H9 (cell line): ENCODE measurements at places on chromosomes 13 and 19. TPM values are rescaled to one million over a fixed set of nuclear protein-coding genes. Genes with fewer than 3 reads are reported as not detected.

DNA sequence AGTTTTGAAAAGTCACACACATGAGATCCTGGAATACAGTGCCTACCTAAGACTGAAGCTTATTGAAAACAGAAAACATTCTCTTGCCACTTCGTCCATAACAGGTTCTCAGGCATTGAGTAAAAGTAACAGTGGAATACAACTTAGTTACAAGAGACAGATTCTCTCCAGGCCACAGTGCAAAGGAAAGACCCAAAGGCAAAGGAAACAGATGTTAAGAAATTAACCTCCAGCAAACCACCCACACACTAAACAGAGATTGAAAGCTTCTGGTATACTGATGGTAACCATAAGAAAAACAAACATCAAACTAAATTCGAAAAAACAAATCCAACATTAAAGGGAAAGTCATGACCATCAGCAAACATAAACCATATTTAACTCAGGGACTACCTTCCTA is 914.7 kb downstream of the SLITRK5 start:
- H3K27ac ChIP-seq = no peak overlapping the region
- no peaks in the 10 kb centered on the region for H3K4me1 ChIP-seq
- no peaks in the 10 kb centered on the region for H3K27me3 ChIP-seq
- no peak for DNase-seq
- H3K36me3 ChIP-seq = no peaks in the 10 kb centered on the region
- H3K4me3 ChIP-seq = no peak overlapping the region

- H3K27me3 ChIP-seq = no peaks in the 10 kb centered on the region
- peaks cover 5% of the 10 kb centered on the region for H3K36me3 ChIP-seq
- H3K4me1 ChIP-seq = no peaks in the 10 kb centered on the region
These were observed 61.9 kb downstream of the KDM4B start for GRCh38 chr19:5030822-5031221.

- DNase-seq = no peak
- no peak overlapping the region for H3K4me3 ChIP-seq
- H3K4me1 ChIP-seq = peaks cover 3% of the 10 kb centered on the region; the same call in 1 of the 2 replicates
- no peak overlapping the region for H3K27ac ChIP-seq
- no peaks in the 10 kb centered on the region for H3K36me3 ChIP-seq
- H3K27me3 ChIP-seq = no peaks in the 10 kb centered on the region
These were observed 378.0 kb upstream of the SPRY2 start for GRCh38 chr13:80718970-80719369.

GRCh38 chr13:105338006-105338405 is 1197.5 kb downstream of the EFNB2 start:
- peaks cover 2% of the 10 kb centered on the region; the same call in 1 of the 2 replicates for H3K4me1 ChIP-seq
- H3K36me3 ChIP-seq = no peaks in the 10 kb centered on the region
- H3K27ac ChIP-seq = no peak overlapping the region
- H3K27me3 ChIP-seq = no peaks in the 10 kb centered on the region
- DNase-seq = no peak

GRCh38 chr13:23767838-23768237 is 121.4 kb downstream of the MIPEP start:
- H3K4me1 ChIP-seq = no peaks in the 10 kb centered on the region
- no peak for DNase-seq
- no peaks in the 10 kb centered on the region for H3K36me3 ChIP-seq
- H3K27ac ChIP-seq = no peak overlapping the region
- H3K27me3 ChIP-seq = no peaks in the 10 kb centered on the region

DNA sequence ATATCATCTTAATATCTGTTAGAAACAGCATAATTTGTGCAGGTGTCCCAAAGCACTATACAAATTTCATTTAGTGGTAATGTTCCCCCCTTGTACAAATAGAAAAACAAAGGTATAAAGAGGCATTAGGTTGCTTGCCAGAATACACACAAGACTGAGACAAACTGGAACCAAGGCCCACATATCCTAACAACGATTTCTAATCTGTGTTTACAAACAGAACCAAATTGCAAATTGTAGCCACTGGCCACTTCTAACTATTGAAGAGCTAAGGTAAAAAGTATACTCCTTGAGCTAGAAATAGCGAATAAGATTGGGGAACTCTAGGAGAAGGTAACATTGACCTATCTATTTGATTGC is 526.1 kb downstream of the KLF12 start:
- H3K4me1 ChIP-seq = no peaks in the 10 kb centered on the region
- no peak overlapping the region for H3K27ac ChIP-seq
- H3K4me3 ChIP-seq = no peak overlapping the region

DNA sequence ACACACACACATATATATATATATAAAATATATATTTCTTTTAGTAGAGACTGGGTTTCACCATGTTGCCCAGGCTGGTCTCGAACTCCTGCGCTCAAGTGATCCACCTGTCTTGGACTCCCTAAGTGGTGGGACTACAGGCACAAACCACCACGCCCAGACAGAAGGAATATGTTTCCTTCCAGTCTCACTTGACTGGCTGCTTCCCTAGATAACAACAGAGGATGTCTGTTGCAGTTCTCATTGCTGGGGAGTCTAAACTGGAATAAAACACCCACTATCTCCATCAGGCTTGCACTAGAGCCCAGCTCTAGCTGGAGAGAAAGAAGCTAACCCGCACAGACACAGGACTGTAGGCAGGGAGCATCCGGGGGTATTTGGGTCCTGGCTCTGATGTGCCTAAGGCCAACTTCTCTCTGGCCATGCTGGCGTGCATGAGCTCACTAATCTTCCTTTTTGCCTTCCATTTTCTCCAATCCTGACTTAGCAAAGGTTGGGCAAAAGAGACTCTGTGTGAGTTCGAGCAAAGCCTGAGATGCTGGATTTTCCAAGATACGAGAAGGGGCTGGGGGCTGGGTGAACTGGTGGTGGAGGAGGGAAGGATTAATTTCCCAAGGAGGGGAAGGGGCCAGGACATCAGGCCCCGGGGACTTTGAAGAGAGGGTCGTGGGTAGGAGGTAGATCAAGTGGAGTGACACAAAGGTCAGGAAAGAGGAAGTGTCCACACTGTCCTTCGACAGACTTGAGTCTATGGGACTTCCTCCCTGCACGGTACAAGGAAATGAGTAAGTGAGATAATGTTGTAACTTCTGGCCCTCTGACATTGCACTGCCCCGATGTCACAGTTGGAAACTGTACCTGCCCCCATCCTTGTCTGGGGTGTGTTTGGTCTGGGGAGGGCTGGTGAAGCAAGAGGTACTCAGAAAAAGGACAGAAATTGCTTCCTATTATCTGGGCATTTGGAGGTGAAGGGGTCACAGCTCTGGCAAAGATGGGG is 22.5 kb upstream of the ALOX5AP start:
- H3K4me1 ChIP-seq = no peaks in the 10 kb centered on the region
- H3K4me3 ChIP-seq = no peak overlapping the region
- H3K36me3 ChIP-seq = no peaks in the 10 kb centered on the region

DNA sequence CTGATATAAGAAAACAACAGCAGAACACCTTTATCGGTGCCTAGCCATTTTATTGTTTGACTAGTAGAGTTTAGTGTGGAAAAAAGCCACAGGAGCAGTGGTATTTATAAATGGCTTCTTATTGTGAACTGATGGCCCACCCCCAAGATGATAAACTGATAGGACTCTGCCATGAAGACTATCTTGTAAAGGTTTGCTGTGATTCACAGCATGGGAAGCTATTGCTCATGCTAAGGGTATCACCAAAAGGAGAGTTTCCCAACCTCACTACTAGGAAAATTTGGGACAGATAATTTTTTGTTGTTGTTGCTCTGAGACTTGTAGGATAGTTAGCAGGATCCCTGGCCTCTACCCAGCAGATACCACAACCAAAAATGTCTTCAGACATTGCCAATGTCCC is 12.0 kb upstream of the SLC7A1 start:
- no peak overlapping the region for H3K27ac ChIP-seq
- no peak for DNase-seq
- no peak overlapping the region for H3K4me3 ChIP-seq
- no peaks in the 10 kb centered on the region for H3K36me3 ChIP-seq
- no peaks in the 10 kb centered on the region for H3K4me1 ChIP-seq
- H3K27me3 ChIP-seq = no peaks in the 10 kb centered on the region

DNA sequence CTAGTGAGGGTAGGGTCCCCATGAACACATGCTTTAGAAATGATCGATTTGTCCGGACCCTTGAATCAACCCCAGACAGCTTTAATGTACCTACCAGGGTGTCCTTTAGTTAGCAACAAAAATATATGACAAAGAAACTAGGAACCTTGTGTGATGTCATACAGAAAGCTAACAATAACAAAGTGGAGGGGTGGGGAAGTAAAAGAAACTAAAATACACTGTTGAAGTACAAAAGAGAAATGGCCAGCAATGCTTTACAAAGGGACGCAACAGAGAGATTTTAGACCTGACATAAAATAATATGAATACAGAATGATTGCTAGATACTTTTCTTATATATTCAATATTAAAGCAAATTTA is 40.0 kb downstream of the DZIP1 start:
- DNase-seq = no peak
- no peaks in the 10 kb centered on the region for H3K4me1 ChIP-seq
- H3K27ac ChIP-seq = no peak overlapping the region
- no peaks in the 10 kb centered on the region for H3K27me3 ChIP-seq
- H3K36me3 ChIP-seq = peaks cover 43% of the 10 kb centered on the region

DNA sequence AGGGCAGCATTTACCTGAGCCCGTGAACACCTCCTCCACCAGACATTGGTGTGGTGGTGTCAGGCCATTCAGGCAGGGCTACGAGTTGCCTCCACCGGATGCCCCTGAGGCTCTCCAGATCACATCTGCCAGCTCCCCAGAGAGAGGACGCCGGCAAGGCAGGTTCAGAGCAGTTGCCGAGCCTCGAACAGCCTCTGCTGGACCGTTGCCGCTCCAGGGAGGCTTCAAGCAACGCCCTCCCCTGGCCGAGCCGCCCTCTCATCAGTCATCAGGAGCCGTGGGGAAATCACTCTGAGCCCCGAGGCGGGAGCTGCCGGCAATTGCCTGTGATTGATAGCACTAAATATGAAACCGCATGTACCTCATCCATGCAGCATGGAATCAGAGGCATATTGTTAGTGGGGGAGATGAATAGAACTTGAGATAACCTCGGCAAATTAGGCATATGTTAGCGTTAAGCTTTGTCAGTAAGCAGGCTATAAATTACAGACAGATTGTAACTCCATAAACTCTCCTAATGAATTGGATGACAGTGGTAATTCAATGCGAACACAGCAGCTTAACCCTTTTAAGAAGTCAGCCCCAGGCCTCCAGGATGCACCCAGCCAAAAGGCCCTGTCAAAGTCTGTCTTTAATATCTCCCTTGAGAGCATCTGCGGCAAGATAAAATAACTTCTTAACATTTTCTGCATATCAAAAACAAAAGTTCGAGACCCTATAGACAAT is 29.8 kb upstream of the SPACA7 start:
- H3K27me3 ChIP-seq = no peaks in the 10 kb centered on the region; the same call in 1 of the 2 replicates
- 0 out of 2 replicates have a peak, but pooled peaks cover 4% of the 10 kb centered on the region for H3K4me1 ChIP-seq
- H3K27ac ChIP-seq = no peak overlapping the region
- H3K4me3 ChIP-seq = 0 out of 3 replicates have a peak overlapping the region, but pooled peaks have one; percentile 3
- DNase-seq = peak; percentile 70

GRCh38 chr13:96817336-96817941 is 176.8 kb downstream of the OXGR1 start:
- no peak overlapping the region for H3K27ac ChIP-seq
- H3K36me3 ChIP-seq = no peaks in the 10 kb centered on the region; the same call in 1 of the 2 replicates
- no peaks in the 10 kb centered on the region for H3K27me3 ChIP-seq
- no peak for DNase-seq
- H3K4me3 ChIP-seq = no peak overlapping the region

DNA sequence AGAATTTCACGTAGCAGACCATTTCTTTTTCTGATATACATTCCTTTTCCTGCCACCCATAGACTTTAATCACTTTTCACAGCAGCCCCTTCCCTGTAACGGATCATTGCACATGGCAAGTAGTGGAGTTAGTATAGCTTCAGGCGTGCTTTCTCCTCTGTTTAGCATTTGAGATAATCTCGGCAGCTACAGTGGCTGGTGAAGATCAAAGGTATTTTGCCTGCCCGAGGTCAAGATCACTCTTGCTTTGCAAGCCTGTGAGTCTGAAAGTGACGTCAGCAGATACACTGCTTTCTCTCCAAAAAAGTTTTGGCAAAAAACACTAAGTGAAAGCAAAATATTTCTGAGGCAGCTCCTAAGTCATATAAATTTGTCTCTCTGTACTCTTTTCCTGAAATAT is 260.0 kb downstream of the NDFIP2 start:
- no peak overlapping the region for H3K27ac ChIP-seq
- H3K4me3 ChIP-seq = no peak overlapping the region
- no peaks in the 10 kb centered on the region for H3K36me3 ChIP-seq
- no peaks in the 10 kb centered on the region for H3K4me1 ChIP-seq

DNA sequence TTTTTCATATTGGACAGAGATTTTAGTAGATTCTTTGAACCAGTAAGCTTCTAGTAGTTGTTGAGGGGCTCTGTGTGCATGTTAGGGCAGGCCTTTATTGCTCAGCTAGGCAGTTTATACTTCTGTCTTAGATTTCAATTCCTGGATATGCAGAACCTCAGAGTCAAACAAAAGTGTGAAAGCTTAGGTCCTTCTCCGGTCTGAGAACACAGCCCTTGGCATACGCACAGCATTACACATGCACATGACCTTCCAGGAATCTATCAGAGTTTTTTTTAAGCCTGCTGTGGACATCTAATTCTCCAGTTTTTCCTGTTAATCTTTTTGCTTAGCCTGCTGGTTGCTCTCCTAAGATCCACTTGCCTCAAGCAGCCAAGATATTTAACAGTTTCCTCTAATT is 77.9 kb upstream of the KL start:
- no peaks in the 10 kb centered on the region for H3K27me3 ChIP-seq
- no peak overlapping the region for H3K4me3 ChIP-seq
- H3K4me1 ChIP-seq = no peaks in the 10 kb centered on the region

GRCh38 chr13:58994777-58995176 is 1169.0 kb downstream of the DIAPH3 start:
- H3K27me3 ChIP-seq = no peaks in the 10 kb centered on the region
- no peaks in the 10 kb centered on the region for H3K4me1 ChIP-seq
- no peak overlapping the region for H3K27ac ChIP-seq
- H3K4me3 ChIP-seq = no peak overlapping the region
- H3K36me3 ChIP-seq = no peaks in the 10 kb centered on the region
- no peak for DNase-seq

DNA sequence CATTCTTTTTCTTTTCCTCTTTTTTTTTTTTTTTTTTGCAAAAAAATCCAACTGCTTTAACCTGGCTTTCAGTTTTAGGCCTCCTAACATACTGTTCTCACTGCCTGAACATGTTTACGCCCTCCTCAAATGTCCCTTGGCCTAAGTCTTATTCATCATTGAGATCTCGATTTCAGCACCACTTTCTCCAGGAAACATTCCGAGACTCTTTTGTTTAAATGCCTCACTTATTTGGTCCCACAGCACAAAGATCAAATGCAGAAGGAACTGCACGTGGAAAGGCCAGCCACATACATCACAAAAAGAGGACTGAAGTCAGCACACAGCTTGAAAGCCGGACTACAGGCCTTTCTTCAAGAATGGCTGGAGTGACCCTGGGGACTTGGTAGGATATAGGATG is 79.2 kb upstream of the POMP start:
- no peak overlapping the region for H3K4me3 ChIP-seq
- H3K36me3 ChIP-seq = no peaks in the 10 kb centered on the region
- H3K4me1 ChIP-seq = peaks cover 11% of the 10 kb centered on the region
- no peaks in the 10 kb centered on the region for H3K27me3 ChIP-seq

GRCh38 chr13:73714522-73714921 is 419.7 kb downstream of the KLF12 start:
- H3K4me3 ChIP-seq = no peak overlapping the region
- peaks cover 2% of the 10 kb centered on the region for H3K36me3 ChIP-seq
- H3K27ac ChIP-seq = no peak overlapping the region

- no peaks in the 10 kb centered on the region for H3K4me1 ChIP-seq
- no peak for DNase-seq
- no peaks in the 10 kb centered on the region for H3K27me3 ChIP-seq
- no peak overlapping the region for H3K4me3 ChIP-seq
These were observed 402.7 kb downstream of the IRS2 start for GRCh38 chr13:109383683-109384082.

Gene ERICH6B
- not detected in 2 replicates for total RNA-seq

Gene SIGLEC12
- total RNA-seq = not detected in 2 replicates

Gene CASP14
- total RNA-seq = not detected in 2 replicates

Gene KLK10
- 1.3 and 1.4 TPM in 2 replicates for total RNA-seq

Gene HSPH1
- 141 and 145 TPM in 2 replicates for total RNA-seq

Gene ZNF222
- 5.4 and 6.6 TPM in 2 replicates for total RNA-seq
